Vagina (tissue), 2 donors: ENCODE measurements at places on chromosomes 16 and 17. TPM values are rescaled to one million over a fixed set of nuclear protein-coding genes. Genes with fewer than 3 reads are reported as not detected.

- H3K4me1 ChIP-seq: no peaks in the 10 kb centered on the region
- H3K27ac ChIP-seq: no peak overlapping the region
- no peak for DNase-seq
- no peaks in the 10 kb centered on the region for H3K36me3 ChIP-seq
- no peaks in the 10 kb centered on the region for H3K27me3 ChIP-seq
Measured at GRCh38 chr17:5644065-5644464, 59.8 kb upstream of the NLRP1 start.

GRCh38 chr16:14669776-14670175 is 24.3 kb downstream of the PLA2G10 start:
- H3K27ac ChIP-seq: no peak overlapping the region
- H3K36me3 ChIP-seq: no peaks in the 10 kb centered on the region
- H3K4me3 ChIP-seq: no peak overlapping the region
- no peaks in the 10 kb centered on the region for H3K27me3 ChIP-seq

DNA sequence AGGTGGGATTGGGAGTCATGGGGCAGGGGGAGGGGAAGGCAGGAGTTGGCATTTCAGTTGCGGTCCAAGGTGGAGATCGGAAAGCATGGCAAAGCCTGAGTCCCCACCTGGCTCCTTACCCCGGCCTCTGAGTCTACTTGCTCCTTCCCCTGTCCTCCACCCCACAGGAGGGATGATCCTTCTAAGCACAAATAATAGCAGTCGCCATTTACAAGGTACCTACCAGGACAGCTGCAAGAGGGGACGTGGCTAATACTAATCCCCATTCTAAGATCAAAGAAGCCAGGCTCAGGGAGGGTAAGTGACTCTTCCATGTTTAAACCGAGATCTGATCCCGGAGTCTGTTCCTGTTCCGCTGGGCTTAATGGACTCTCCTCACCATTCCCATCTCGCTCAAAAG is 396.3 kb downstream of the SLC39A11 start:
- no peak overlapping the region for H3K4me3 ChIP-seq
- no peak overlapping the region for H3K27ac ChIP-seq
- H3K4me1 ChIP-seq: peaks cover 18% of the 10 kb centered on the region
- no peaks in the 10 kb centered on the region for H3K27me3 ChIP-seq

DNA sequence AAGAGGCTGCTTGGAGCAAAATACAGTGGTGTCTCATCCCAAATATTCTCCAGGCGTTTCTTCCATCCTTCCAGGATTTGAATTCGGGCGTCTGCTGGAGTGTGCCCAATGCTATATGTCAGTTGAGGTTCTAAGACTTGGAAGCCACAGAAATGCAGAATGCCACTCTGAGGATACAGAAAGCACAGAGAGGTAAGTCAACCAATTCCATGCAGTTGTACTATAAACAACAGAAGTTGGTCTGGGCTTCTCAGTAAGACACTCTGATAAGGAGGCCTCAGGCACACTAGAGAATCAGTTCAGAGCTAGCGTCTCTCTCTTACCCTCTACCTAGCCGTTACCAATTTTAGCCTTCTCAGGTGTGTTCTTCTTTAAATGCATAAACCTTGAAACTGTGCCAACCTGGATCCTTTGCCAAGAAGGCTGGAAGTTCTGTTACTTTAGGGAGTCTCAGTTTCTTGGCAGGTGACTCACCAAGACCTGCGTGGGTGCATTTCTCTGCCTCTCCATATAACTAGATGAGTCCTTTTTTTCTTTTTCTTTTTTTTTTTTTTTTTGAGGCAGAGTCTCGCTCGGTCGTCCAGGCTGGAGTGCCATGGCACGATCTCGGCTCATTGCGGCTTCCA is 15.1 kb downstream of the NQO1 start:
- no peak overlapping the region for H3K27ac ChIP-seq
- no peaks in the 10 kb centered on the region for H3K36me3 ChIP-seq
- no peak for DNase-seq
- peaks cover 19% of the 10 kb centered on the region for H3K4me1 ChIP-seq

- DNase-seq: no peak
- H3K27me3 ChIP-seq: no peaks in the 10 kb centered on the region
- no peaks in the 10 kb centered on the region for H3K36me3 ChIP-seq
Measured at GRCh38 chr16:281660-282255, 1.2 kb upstream of the PDIA2 start.

- no peaks in the 10 kb centered on the region for H3K27me3 ChIP-seq
- peaks cover 7% of the 10 kb centered on the region for H3K36me3 ChIP-seq
- H3K4me1 ChIP-seq: peaks cover 26% of the 10 kb centered on the region
- DNase-seq: no peak
- H3K27ac ChIP-seq: peak overlapping the region; percentile 61
Measured at GRCh38 chr17:14202388-14203166, 34.1 kb downstream of the CDRT15 start.

GRCh38 chr17:54771409-54771915 is 129.2 kb upstream of the TOM1L1 start:
- no peaks in the 10 kb centered on the region for H3K27me3 ChIP-seq
- DNase-seq: no peak
- no peaks in the 10 kb centered on the region for H3K4me1 ChIP-seq
- no peak overlapping the region for H3K27ac ChIP-seq
- H3K36me3 ChIP-seq: no peaks in the 10 kb centered on the region
- H3K4me3 ChIP-seq: no peak overlapping the region

DNA sequence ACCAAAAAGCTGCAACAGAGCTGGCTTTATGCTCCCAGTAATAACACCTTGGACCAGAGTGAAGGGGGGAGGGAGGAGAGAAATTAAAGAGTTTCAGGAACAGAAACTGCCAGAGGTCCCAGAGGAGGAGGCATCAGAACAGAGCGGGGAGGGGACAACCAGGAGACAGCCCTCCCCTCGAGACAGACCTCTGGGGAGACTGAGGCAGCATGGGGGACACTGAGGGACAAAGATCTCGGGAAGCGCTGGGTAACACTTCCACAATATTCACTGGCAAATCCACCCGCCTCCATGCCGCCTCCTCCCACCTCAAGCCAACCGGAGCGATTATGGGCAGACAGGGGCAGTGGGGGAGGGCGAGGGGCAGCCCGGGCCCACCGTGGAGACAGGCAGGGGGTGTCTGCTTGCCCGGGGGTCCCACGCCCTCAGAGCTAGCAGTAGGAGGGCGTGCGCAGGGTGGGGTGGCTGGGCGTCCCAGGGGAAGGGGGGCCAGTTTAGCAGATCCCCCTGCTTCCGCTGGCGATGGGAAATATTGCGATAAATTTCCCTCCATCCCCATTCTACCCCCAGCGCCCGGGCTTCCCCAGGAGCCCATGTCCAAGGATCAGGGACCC is 1.2 kb downstream of the PCGF2 start:
- peak overlapping the region; percentile 98 for H3K4me3 ChIP-seq
- H3K27ac ChIP-seq: peak overlapping the region; percentile 83
- H3K4me1 ChIP-seq: peaks cover 65% of the 10 kb centered on the region
- no peaks in the 10 kb centered on the region for H3K36me3 ChIP-seq
- no peak for DNase-seq

DNA sequence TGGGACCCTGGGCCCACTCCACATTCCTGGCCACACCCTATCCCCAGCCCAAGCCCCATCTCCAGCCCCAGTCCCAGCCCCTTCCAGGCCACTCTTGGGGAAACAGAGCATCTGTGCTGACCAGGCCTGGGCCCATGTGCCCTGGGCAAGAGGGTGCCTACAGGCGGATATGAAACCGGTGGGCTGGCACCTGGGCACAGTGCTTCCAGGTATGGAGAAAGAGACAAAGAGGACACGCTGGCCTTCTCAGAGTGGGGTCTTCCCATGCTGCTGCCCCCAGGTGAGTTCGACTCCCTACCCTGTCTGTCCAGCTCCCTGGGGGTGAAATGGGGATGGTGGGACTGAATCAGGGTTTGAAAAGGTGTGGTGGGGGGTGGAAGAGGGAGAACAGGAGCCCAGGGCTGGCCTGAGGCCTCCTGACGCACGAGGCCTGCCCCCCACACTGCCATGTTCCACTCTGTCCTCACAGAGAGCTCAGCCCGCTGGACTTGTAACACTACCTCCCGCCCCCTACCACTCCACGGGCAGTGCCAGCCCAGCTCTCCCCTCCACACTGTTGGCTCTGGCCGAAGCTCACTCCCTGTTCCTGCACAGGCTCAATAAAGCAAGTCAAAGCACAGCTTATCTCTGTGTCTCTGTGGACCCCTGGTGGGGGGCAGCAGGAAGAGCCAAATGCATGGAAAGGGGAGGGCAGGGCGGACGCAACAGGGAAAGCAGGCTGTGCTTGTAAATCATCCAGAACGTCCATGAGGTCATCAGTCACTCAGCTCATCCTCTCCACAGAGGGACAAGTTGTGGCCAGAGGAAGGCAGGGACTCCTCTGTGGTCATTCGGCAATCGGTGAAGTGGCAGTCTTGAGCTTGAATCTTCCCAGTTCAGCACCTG is 71.1 kb upstream of the TMEM97 start:
- no peaks in the 10 kb centered on the region for H3K36me3 ChIP-seq
- no peak overlapping the region for H3K4me3 ChIP-seq
- no peaks in the 10 kb centered on the region for H3K27me3 ChIP-seq
- DNase-seq: no peak
- H3K4me1 ChIP-seq: peaks cover 11% of the 10 kb centered on the region

DNA sequence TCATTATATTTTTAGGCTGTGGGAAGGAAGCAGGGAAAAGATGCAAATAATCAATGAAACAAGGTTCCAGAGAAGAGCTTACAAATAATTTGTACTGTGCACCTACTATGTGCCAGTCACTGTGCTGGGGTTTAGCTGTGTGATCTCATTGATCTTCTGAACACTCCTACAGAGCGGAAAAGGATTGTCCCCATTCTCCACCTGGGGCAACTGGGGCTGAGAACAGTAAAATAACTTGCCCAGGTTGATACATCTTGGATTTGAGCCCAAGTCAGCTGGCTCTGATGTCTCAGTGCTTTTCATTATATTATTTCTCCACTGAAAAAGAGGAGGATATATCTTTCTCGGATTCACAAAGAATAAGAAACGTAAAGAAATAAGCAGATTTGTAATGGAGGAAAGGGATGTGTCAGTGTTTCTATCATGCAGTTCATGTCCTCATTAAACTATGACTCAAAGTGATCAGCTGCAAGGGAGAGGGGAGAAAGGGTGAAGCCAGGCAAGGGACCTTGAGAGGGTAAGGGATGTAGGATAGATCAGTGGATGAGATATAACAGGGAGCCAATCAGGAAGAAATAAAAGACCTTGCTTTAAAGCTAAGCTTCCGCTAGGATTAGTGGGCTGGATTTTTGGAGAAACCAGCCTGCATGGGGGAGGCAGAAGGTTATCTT is 143.6 kb upstream of the NOL11 start:
- no peak overlapping the region for H3K27ac ChIP-seq
- no peaks in the 10 kb centered on the region for H3K4me1 ChIP-seq
- no peaks in the 10 kb centered on the region for H3K36me3 ChIP-seq
- H3K27me3 ChIP-seq: no peaks in the 10 kb centered on the region

DNA sequence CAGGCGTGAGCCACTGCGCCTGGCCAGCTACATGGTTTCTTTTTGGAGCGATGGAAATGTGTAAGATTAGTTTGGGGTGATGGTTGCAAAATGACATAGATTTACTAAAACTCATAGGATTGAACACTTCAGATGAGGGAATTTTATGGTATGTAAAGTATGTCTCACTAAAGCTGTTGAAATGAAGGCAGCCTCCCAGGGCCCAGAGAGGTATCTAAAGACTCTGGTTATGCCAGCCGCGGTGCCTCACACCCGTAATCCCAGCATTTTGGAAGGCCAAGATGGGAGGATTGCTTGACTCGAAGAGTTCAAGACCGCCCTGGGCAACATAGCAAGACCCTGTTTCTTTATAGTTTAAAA is 254.9 kb downstream of the PARN start:
- DNase-seq: no peak
- H3K4me1 ChIP-seq: peaks cover 50% of the 10 kb centered on the region
- H3K4me3 ChIP-seq: no peak overlapping the region
- H3K36me3 ChIP-seq: no peaks in the 10 kb centered on the region
- no peaks in the 10 kb centered on the region for H3K27me3 ChIP-seq

GRCh38 chr17:6752068-6752909 is 3.6 kb upstream of the XAF1 start:
- no peak overlapping the region for H3K4me3 ChIP-seq
- DNase-seq: no peak
- no peaks in the 10 kb centered on the region for H3K27me3 ChIP-seq
- peak overlapping the region; percentile 74 for H3K27ac ChIP-seq
- H3K36me3 ChIP-seq: no peaks in the 10 kb centered on the region

GRCh38 chr16:87563714-87564523 is 38.4 kb upstream of the JPH3 start:
- H3K27ac ChIP-seq: no peak overlapping the region
- H3K4me3 ChIP-seq: no peak overlapping the region
- no peak for DNase-seq
- H3K4me1 ChIP-seq: no peaks in the 10 kb centered on the region
- no peaks in the 10 kb centered on the region for H3K27me3 ChIP-seq

GRCh38 chr16:88759245-88759975 is 25.6 kb downstream of the PIEZO1 start:
- no peaks in the 10 kb centered on the region for H3K27me3 ChIP-seq
- H3K27ac ChIP-seq: peak overlapping the region; percentile 20
- no peak overlapping the region for H3K4me3 ChIP-seq
- no peaks in the 10 kb centered on the region for H3K36me3 ChIP-seq

DNA sequence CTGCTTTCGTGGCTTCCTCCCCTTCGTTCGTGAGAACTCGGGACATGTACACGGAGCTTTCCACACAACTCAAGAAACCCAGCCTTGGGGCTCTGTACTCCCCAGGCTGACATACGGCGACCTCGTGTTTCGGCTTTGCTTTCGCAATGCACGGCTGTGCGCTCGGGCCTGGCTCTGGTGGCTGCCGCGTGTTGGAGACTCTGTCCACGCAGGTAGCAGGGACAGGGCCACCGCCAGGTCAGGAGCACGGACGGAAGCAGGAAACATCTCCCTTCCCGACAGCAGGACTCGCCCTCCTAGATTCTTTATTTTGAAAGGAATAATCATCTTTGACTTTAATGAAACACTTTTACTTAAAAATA is 17.3 kb downstream of the UTS2R start:
- H3K27ac ChIP-seq: no peak overlapping the region
- H3K27me3 ChIP-seq: no peaks in the 10 kb centered on the region
- H3K4me3 ChIP-seq: no peak overlapping the region
- H3K36me3 ChIP-seq: peaks cover 6% of the 10 kb centered on the region

DNA sequence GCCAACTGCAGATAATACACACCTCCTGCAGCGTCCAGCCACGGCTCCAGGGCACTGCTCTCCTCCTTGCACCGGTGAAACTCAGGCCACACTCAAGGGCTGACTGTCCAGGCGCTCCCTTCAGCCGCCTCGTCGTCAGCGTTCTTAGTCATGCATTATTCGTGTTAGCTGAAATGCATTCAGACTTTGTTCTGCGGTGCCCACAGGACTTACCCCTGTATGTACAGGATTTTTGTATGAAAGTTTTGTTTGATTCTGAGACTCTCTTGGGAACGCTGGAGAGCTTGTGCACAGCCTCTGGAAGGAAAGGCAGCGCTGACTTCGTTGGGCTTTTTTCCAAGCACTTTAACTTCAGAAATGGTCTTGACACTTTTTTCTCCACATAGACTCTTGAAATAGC is 22.1 kb downstream of the CIBAR2 start:
- H3K4me3 ChIP-seq: no peak overlapping the region
- no peak for DNase-seq
- H3K4me1 ChIP-seq: peaks cover 20% of the 10 kb centered on the region
- no peak overlapping the region for H3K27ac ChIP-seq
- no peaks in the 10 kb centered on the region for H3K27me3 ChIP-seq
- no peaks in the 10 kb centered on the region for H3K36me3 ChIP-seq

Gene CCL22
- total RNA-seq: 0.49 TPM

Gene TMC8
- total RNA-seq: 24.6 TPM

Gene CCL2
- 15.2 TPM for total RNA-seq

Gene NPIPA2
- not detected for total RNA-seq

Gene UBE2O
- 29.7 TPM for total RNA-seq

Gene ST6GALNAC2
- total RNA-seq: 24.8 TPM

Gene PRAC2
- not detected for total RNA-seq

Gene C16orf89
- total RNA-seq: 4.4 TPM

Gene GNAO1
- 16.2 TPM for total RNA-seq

Gene MT1A
- total RNA-seq: 110 TPM

Gene HOXB4
- 1.5 TPM for total RNA-seq

Gene CCL4
- 15.0 TPM for total RNA-seq

Gene SETD1A
- 10.6 TPM for total RNA-seq

Gene CTRB2
- total RNA-seq: not detected

Gene ERAL1
- total RNA-seq: 44.9 TPM

Gene GJC1
- total RNA-seq: 10.1 TPM
